CD4-positive, alpha-beta memory T cell (primary cell): ENCODE measurements at places on chromosomes 6 and 20. TPM values are rescaled to one million over a fixed set of nuclear protein-coding genes. Genes with fewer than 3 reads are reported as not detected.

- peak; percentile 10 for DNase-seq
Observed at GRCh38 chr6:150685860-150686259, 86.2 kb downstream of the PLEKHG1 start.

HRH3 gene
- not detected for total RNA-seq

TMEM217 gene
- not detected for total RNA-seq

IMPG1 gene
- not detected for total RNA-seq

MDC1 gene
- 60.7 TPM for total RNA-seq
